ENCODE measurements at places on chromosomes 13 and 19. TPM values are rescaled to one million over a fixed set of nuclear protein-coding genes. Genes with fewer than 3 reads are reported as not detected.

- DNase-seq = no peak
These were observed 11.2 kb upstream of the RAB20 start for GRCh38 chr13:110572778-110573118.

DNA sequence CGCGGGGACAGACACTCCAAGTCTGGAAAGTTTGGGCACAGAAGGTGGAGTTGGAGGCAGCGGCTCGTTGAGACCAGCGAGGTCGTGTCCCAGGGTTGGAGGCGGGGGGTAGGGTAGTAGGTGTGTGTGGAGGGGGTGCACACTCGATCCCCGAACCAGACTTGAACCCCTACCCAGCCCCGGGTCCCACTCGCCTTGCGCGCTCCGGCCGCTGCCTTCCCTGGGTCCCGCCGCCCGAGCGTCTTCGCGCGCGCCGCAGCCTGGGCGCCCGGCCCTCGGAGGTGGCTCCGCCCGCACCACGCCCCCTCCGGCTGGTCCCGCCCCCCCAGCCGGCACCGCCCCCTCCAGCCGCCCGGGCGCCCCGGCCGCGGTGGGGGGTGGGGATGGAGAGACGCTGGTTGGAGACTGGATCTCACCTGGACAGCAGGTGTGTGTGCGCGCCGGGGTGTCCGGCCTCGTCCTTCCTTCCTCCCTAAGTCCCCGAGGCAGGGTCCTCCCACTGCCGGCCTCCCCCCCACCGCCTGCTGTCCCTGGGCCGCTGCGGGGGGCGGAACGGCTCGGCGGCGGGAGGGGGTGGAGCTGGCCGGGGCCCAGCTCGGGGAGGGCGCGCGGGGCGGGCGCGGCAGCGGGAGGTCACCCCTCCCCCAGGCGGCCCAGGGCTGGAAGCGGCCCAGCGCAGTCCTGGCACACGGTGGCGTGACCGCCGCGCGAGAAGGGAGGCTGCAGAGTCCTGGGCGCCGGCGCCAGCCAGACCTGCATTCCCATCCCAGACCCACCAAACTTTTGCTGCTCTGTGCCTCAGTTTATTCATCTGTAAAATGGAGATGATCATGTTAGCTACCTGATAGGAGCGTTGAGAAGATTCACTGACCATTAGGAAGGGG, at the start of gene KANK2:
Gene KANK2, minus strand, starts transcription at position 255 of the 884 bp plus-strand sequence. CDS start 3,034 bp downstream, outside the sequence.
- DNase-seq = peak; percentile 80

- no peak for DNase-seq
These were observed 77.9 kb upstream of the DOCK9 start for GRCh38 chr13:99055735-99056134.

- no peak for DNase-seq
These were observed 590.3 kb upstream of the MIR17HG start for GRCh38 chr13:90757127-90757680.

GRCh38 chr13:31236211-31236786, 36.5 kb downstream of the B3GLCT start:
- DNase-seq = peak; percentile 45

- no peak for DNase-seq
These were observed 1.3 kb downstream of the KLK6 start for GRCh38 chr19:50967929-50968715.

GRCh38 chr19:1291761-1292418, 6.2 kb downstream of the EFNA2 start:
- no peak for DNase-seq

The ARRDC5 gene
- not detected for polyA plus RNA-seq

The LGI4 gene
- 2.3 TPM for polyA plus RNA-seq

Measured in left kidney (tissue), 8 donors.